ENCODE measurements at places on chromosomes 4 and X. TPM values are rescaled to one million over a fixed set of nuclear protein-coding genes. Genes with fewer than 3 reads are reported as not detected.

DNA sequence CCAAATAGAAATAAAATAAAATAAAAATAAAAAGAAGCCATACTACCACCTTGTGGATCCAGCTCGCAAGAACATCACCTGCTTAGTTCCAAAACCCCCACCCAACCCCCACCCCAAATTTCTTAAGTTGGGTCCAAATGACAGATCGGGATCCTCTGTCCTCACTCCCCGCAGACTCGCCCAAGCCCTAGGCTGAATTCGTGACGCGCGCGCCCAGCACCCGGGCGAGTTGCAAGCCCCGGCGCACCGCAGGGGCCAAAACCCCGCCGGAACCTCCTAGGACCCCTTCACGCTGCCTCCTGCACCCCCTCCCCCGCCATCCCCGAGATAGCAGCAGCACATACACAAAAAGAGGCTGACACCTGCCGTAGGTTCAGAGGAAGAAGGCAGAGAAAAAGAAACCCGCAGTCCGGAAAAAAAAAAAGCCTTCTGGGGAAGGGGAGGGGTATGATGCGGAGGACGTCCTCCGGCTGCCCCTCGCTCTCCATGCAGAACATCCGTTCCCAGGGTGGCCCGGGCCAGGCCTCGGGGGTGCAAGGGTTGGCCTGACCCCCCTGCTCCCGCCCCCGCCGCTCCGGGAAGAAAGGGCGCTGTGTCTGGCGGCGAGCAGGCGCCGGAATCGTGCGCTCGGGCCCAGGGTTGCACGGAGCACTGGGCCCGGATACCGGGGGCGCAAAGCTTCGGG lies 2.6 kb downstream of the NLGN4X start:
- H3K4me3 ChIP-seq: peak overlapping the region; percentile 23
- peak; percentile 77 for DNase-seq
- H3K27ac ChIP-seq: no peak overlapping the region
- no peaks in the 10 kb centered on the region for H3K36me3 ChIP-seq

DNA sequence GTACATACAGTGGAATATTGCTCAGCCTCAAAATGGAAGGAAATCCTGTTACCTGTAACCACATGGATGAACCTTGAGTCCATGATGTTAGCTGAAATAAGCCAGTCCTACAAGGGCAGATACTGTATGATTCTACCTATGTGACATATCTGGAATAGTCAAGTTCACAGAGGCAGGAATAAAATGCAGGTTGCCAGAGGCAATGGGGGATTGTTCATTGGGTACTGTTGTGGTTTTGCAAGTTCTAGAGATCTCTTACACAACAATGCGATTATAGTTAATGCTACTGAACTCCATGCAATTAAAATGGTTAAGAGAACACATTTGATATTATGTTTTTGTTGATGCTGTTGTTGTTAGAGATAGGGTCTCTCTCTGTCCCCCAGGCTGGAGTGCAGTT lies 74.6 kb downstream of the SHROOM2 start:
- no peaks in the 10 kb centered on the region for H3K36me3 ChIP-seq
- H3K27ac ChIP-seq: no peak overlapping the region
- no peaks in the 10 kb centered on the region for H3K27me3 ChIP-seq
- DNase-seq: no peak

DNA sequence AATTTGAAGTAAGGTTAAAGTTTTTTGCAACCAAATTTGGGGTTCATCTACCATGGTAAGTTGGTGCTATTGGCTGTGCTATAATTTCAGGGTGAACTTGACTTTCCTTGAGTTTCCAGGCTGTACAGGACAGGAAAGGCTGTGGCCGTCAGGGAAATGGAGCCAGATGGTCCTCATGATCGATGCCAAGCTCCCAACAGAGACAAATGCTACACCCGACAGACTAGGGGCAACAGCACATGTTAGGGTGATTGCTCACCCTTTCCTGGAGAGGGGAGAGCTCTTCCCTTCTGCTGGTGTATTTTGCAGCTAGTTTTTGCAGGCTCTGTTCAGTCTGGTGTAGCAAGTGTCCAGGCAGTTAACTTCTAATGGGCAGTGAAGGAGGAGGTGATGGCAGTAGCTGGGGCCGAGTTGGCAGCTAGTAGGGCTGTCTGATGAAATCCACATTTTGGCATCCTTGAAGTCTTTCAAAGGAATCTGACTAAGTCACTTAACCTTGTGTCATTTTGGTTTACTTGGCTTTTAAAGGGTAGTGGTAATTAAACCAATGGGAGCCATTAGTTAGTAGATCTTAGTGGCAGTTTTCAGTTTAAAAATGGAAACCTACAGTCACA lies 47.8 kb downstream of the GAB1 start:
- peaks cover 33% of the 10 kb centered on the region for H3K4me1 ChIP-seq
- peak overlapping the region; percentile 69 for H3K27ac ChIP-seq
- no peak for DNase-seq
- H3K27me3 ChIP-seq: no peaks in the 10 kb centered on the region
- no peak overlapping the region for H3K4me3 ChIP-seq
- no peaks in the 10 kb centered on the region for H3K36me3 ChIP-seq

GRCh38 chr4:7734651-7735260 lies 204.9 kb downstream of the AFAP1 start:
- no peaks in the 10 kb centered on the region for H3K36me3 ChIP-seq
- peak; percentile 61 for DNase-seq
- H3K4me1 ChIP-seq: no peaks in the 10 kb centered on the region
- peaks cover 4% of the 10 kb centered on the region for H3K27me3 ChIP-seq
- H3K4me3 ChIP-seq: no peak overlapping the region

GRCh38 chr4:175330652-175331051 lies 412.5 kb downstream of the ADAM29 start:
- H3K4me1 ChIP-seq: no peaks in the 10 kb centered on the region
- H3K27me3 ChIP-seq: no peaks in the 10 kb centered on the region
- no peak for DNase-seq
- H3K27ac ChIP-seq: no peak overlapping the region
- no peaks in the 10 kb centered on the region for H3K36me3 ChIP-seq

- H3K4me3 ChIP-seq: peak overlapping the region; percentile 92
- H3K27me3 ChIP-seq: no peaks in the 10 kb centered on the region
- peaks cover 57% of the 10 kb centered on the region for H3K4me1 ChIP-seq
- DNase-seq: no peak
Measured at GRCh38 chr4:25235401-25235800, 1.6 kb downstream of the PI4K2B start.

GRCh38 chr4:159374749-159375530 lies 272.1 kb downstream of the RAPGEF2 start:
- H3K4me3 ChIP-seq: no peak overlapping the region
- H3K27me3 ChIP-seq: no peaks in the 10 kb centered on the region
- no peaks in the 10 kb centered on the region for H3K4me1 ChIP-seq

DNA sequence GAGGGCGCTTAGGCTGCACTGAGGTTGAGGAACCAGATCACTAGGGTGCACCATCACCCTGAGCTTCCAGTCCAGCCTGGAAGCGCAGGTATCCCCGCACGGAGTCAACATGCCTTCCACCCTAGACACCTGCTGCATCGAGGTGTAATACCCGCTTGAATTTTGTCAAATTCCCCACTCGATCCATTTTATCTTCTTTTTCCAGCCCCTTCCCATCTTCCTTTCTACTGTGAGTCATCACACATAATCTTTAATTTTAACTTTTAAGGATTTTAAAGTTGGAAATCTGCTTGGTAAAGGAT lies 821 bp downstream of the PLK4 start:
- DNase-seq: no peak
- H3K4me1 ChIP-seq: peaks cover 31% of the 10 kb centered on the region
- H3K36me3 ChIP-seq: no peaks in the 10 kb centered on the region
- peak overlapping the region; percentile 98 for H3K4me3 ChIP-seq

DNA sequence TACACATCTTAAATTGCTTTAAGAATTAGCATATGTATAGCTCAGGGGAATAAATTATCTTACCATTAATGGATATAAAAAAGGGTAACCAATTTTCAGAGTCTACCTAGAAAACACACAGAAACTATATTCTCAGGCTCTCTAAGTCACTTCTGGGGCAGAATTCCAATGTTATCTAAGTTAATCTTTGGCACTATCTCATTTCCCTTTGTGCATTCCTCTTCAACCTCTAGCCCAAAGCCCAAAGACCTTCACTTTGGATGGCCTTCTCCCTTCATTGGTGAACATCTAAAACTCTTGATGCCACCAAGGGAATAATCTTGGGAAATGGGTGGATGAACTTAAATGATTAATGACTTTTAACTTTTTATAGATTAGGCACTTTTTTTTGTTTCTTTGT lies 108.3 kb downstream of the APBB2 start:
- H3K27me3 ChIP-seq: no peaks in the 10 kb centered on the region
- no peaks in the 10 kb centered on the region for H3K36me3 ChIP-seq
- H3K4me1 ChIP-seq: no peaks in the 10 kb centered on the region

DNA sequence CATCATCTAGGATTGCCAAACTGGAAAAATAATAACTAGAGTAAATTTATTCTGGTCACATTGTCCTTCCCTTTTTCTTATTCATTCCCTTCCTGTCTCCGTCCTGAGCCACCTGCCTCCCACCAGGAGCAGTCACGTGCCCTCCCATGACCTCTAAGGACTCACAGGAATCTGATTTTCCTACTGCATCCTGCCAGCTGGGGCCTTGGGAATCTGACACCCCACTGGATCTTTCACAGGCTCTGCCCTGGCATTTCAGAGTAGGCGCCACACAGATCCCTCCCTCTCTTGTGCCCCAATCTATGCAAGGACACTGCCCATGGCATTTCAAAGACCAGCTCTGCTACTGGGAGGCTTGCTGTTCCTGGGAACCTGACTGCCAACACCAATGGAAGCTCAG lies 520.5 kb downstream of the PPARGC1A start:
- no peak for DNase-seq
- H3K4me1 ChIP-seq: no peaks in the 10 kb centered on the region
- H3K36me3 ChIP-seq: no peaks in the 10 kb centered on the region
- no peak overlapping the region for H3K4me3 ChIP-seq
- no peaks in the 10 kb centered on the region for H3K27me3 ChIP-seq
- H3K27ac ChIP-seq: no peak overlapping the region

- H3K4me3 ChIP-seq: no peak overlapping the region
- H3K36me3 ChIP-seq: no peaks in the 10 kb centered on the region
- no peak overlapping the region for H3K27ac ChIP-seq
Measured at GRCh38 chr4:82043081-82043808, 330.5 kb downstream of the HNRNPD start.

EFHC2 gene
- 0.64 TPM for total RNA-seq

NUDT10 gene
- total RNA-seq: 2.2 TPM

CFAP47 gene
- not detected for total RNA-seq

CLDN22 gene
- total RNA-seq: not detected

SUV39H1 gene
- 8.6 TPM for total RNA-seq

F8A2 gene
- not detected for total RNA-seq
